ENCODE measurements at places on chromosomes 5 and 9.
A peak's percentile ranks its signal among the peaks of the same experiment; 100 is the strongest.

- DNase-seq = no peak
- H3K36me3 ChIP-seq = no peaks in the 10 kb centered on the region
- no peaks in the 10 kb centered on the region for H3K4me1 ChIP-seq
- no peaks in the 10 kb centered on the region for H3K27me3 ChIP-seq
Observed at GRCh38 chr5:56003179-56003578, 8.4 kb upstream of the IL6ST start.

DNA sequence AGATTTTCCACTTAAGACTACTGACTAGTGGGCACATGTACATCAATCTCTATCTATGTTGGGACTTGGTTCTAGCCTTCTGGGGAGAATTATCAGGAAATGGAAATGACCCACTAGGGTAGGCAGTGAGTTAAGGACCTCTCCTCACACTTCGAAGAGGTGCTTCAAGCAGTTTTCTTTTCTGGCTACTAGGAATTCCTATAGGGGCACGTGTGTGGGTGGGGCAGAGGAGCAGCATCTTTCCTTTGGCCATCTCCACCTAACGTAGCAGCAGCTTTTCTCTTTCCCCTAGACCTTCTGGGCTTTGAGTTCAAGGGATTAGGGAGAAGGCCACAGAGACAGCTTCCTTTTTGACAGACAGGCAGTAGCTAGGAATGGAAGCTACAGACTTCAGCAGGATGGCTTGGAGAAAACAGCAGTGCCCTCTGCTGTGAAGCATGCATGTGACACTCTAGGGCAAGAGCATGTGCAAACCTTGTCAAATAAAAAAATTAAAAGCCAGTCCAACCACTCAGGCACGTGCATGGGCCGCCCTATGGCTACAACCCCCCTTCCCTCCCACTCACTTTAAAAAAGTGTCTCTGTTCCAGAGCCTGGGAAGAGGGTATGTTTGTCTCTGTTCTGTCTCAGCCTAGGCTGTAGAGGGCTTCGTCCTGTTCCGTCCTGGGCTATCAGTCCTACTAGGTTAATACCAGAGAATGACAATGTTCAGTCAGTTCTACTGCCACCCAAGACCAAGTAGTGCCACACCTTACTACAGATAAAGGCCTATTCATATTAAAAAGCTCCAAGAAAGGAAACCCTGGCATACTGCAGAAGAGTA, 8.7 kb upstream of the GFRA3 start:
- no peaks in the 10 kb centered on the region for H3K36me3 ChIP-seq
- no peaks in the 10 kb centered on the region for H3K27me3 ChIP-seq
- H3K4me3 ChIP-seq = no peak overlapping the region
- no peak overlapping the region for H3K27ac ChIP-seq

DNA sequence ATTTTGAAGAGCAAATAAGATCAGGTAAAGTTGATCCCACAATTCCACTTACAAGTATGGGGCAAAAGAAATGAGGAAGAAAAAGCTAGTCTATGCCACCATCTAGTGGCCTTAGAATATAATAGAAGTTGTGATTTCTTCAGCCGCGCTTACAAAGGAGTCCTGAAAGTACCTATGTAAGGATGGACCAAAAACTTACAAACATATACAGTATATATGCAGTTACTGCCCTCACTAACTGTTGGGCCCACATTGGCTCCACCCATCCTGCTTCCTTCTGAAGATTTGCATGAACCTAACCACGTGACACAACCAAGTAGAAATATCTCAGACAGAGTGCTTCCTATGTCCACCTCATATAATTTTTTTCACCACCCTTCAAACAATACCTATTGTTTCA, 11.7 kb upstream of the OR13D1 start:
- H3K27me3 ChIP-seq = no peaks in the 10 kb centered on the region
- H3K36me3 ChIP-seq = no peaks in the 10 kb centered on the region
- H3K27ac ChIP-seq = no peak overlapping the region
- no peak for DNase-seq
- no peak overlapping the region for H3K4me3 ChIP-seq
- H3K4me1 ChIP-seq = no peaks in the 10 kb centered on the region

- H3K27me3 ChIP-seq = no peaks in the 10 kb centered on the region
- no peak overlapping the region for H3K27ac ChIP-seq
- H3K36me3 ChIP-seq = no peaks in the 10 kb centered on the region
- no peaks in the 10 kb centered on the region for H3K4me1 ChIP-seq
- no peak overlapping the region for H3K4me3 ChIP-seq
Observed at GRCh38 chr5:178383919-178384815, 151.6 kb upstream of the PHYKPL start.

GRCh38 chr9:1939926-1940368, 75.2 kb upstream of the SMARCA2 start:
- H3K27me3 ChIP-seq = no peaks in the 10 kb centered on the region
- H3K36me3 ChIP-seq = no peaks in the 10 kb centered on the region
- H3K4me1 ChIP-seq = no peaks in the 10 kb centered on the region
- no peak for DNase-seq
- no peak overlapping the region for H3K4me3 ChIP-seq
- no peak overlapping the region for H3K27ac ChIP-seq

- H3K4me3 ChIP-seq = no peak overlapping the region
- no peak for DNase-seq
- no peak overlapping the region for H3K27ac ChIP-seq
- no peaks in the 10 kb centered on the region for H3K4me1 ChIP-seq
- H3K27me3 ChIP-seq = no peaks in the 10 kb centered on the region
- H3K36me3 ChIP-seq = no peaks in the 10 kb centered on the region
Observed at GRCh38 chr9:123985869-123986268, 25.7 kb upstream of the LHX2 start.

GRCh38 chr5:136656811-136657210, 291.5 kb upstream of the TRPC7 start:
- DNase-seq = no peak
- H3K4me3 ChIP-seq = no peak overlapping the region
- H3K27me3 ChIP-seq = no peaks in the 10 kb centered on the region
- no peaks in the 10 kb centered on the region for H3K4me1 ChIP-seq
- H3K27ac ChIP-seq = no peak overlapping the region

DNA sequence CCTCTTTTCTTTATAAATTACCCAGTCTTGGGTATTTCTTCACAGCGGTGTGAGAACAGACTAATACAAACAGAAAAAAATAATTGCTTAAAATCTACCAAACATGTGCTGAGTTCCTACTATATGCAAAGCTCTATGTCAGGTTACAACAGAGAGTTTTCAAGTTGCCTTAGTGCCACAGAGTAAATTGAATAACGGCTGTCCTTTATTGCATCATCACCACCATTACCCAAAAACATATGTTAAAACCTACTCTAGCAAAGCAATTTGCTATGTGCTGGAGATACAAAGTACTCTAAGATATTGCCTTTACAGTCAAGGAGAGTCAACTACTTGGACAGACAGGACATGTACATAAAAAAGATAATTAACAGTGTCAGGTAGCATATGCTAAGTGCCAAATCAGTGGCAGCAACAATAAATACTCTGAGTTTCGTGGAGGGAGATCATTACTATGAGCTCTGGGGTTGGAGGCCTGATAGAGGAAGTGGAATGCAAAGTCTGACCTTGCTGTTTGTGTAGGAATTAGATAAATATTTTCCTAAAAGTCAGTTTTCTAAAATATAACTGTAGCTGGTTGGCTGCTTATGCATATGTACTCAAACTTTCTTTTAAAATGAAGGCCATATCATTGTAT, 1058.7 kb upstream of the WWC1 start:
- H3K36me3 ChIP-seq = no peaks in the 10 kb centered on the region
- H3K27ac ChIP-seq = no peak overlapping the region
- H3K27me3 ChIP-seq = no peaks in the 10 kb centered on the region
- DNase-seq = no peak
- no peak overlapping the region for H3K4me3 ChIP-seq

GRCh38 chr9:68844157-68844556, 139.1 kb downstream of the PIP5K1B start:
- no peak overlapping the region for H3K27ac ChIP-seq
- DNase-seq = no peak
- H3K27me3 ChIP-seq = no peaks in the 10 kb centered on the region
- H3K4me3 ChIP-seq = no peak overlapping the region
- H3K36me3 ChIP-seq = no peaks in the 10 kb centered on the region

- H3K27ac ChIP-seq = no peak overlapping the region
- no peak for DNase-seq
- no peaks in the 10 kb centered on the region for H3K36me3 ChIP-seq
- no peaks in the 10 kb centered on the region for H3K4me1 ChIP-seq
- no peak overlapping the region for H3K4me3 ChIP-seq
- H3K27me3 ChIP-seq = no peaks in the 10 kb centered on the region
Observed at GRCh38 chr9:120723565-120723964, 9.3 kb upstream of the MEGF9 start.

DNA sequence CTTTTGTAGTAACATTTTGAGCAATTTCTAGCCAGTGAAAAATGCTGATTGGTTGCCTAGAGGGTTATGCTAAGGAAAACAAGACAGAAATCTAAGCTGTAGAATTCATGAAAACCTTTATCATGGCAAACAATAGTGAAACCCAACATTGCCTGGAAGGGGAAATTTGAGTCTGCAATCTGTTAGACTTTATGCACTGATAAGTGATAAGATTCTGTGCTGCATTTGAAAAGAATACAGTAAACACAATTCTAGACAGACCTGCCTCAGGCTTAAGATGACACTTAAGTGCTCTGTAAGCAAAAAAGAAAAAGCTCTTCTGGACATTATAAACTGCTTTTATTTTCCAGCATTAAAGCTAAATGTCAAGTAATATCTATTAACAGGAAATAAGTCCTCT, 519.3 kb downstream of the ISL1 start:
- no peaks in the 10 kb centered on the region for H3K36me3 ChIP-seq
- no peak overlapping the region for H3K27ac ChIP-seq
- H3K4me3 ChIP-seq = no peak overlapping the region
- no peaks in the 10 kb centered on the region for H3K4me1 ChIP-seq

DNA sequence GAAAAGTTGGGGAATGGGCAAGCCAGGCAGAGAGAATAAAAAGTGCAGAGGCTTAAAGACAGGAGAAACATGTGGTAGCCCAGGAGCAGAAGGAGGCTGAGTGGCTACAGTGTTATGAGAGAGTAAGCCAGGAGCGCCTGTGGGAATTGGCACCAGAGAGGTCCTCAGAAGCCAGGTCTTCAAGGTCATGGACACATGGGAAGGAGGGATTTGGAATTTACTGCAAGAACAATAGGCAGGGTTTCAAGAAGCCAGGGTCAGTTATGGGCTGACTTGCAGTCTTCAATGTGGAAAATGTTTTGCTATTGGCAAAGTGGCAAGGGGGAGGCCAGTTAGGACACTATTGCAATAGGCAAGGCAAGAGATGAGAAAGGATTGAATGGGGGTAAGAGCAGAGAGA, 29.3 kb downstream of the ERAP1 start:
- no peaks in the 10 kb centered on the region for H3K4me1 ChIP-seq
- no peak overlapping the region for H3K4me3 ChIP-seq
- H3K27ac ChIP-seq = no peak overlapping the region
- no peaks in the 10 kb centered on the region for H3K27me3 ChIP-seq
- no peak for DNase-seq

- H3K27ac ChIP-seq = no peak overlapping the region
- H3K36me3 ChIP-seq = no peaks in the 10 kb centered on the region
- no peaks in the 10 kb centered on the region for H3K27me3 ChIP-seq
Observed at GRCh38 chr5:164237486-164237885, 732.1 kb downstream of the MAT2B start.

GRCh38 chr9:121213136-121213806, 11.6 kb upstream of the RAB14 start:
- DNase-seq = peak; percentile 94
- no peaks in the 10 kb centered on the region for H3K27me3 ChIP-seq
- peak overlapping the region; percentile 79 for H3K27ac ChIP-seq
- H3K4me1 ChIP-seq = no peaks in the 10 kb centered on the region
- no peaks in the 10 kb centered on the region for H3K36me3 ChIP-seq

- no peaks in the 10 kb centered on the region for H3K4me1 ChIP-seq
- peak overlapping the region; percentile 62 for H3K27ac ChIP-seq
- no peaks in the 10 kb centered on the region for H3K36me3 ChIP-seq
- no peak overlapping the region for H3K4me3 ChIP-seq
- no peaks in the 10 kb centered on the region for H3K27me3 ChIP-seq
Observed at GRCh38 chr9:105329719-105330062, 85.2 kb downstream of the SLC44A1 start.

GRCh38 chr9:22975951-22976350, 529.3 kb downstream of the DMRTA1 start:
- no peak overlapping the region for H3K27ac ChIP-seq
- no peak for DNase-seq
- H3K4me1 ChIP-seq = no peaks in the 10 kb centered on the region
- no peak overlapping the region for H3K4me3 ChIP-seq
- H3K27me3 ChIP-seq = no peaks in the 10 kb centered on the region

- peak overlapping the region; percentile 56 for H3K4me3 ChIP-seq
- DNase-seq = no peak
- H3K36me3 ChIP-seq = no peaks in the 10 kb centered on the region
- peak overlapping the region; percentile 79 for H3K27ac ChIP-seq
Observed at GRCh38 chr9:6218099-6218502, 2.5 kb downstream of the IL33 start.

GRCh38 chr5:130141659-130142320, 237.5 kb downstream of the CHSY3 start:
- no peak overlapping the region for H3K4me3 ChIP-seq
- H3K4me1 ChIP-seq = no peaks in the 10 kb centered on the region
- no peak overlapping the region for H3K27ac ChIP-seq
- DNase-seq = no peak

GRCh38 chr9:129987047-129987446, 55.9 kb downstream of the FNBP1 start:
- no peaks in the 10 kb centered on the region for H3K36me3 ChIP-seq
- H3K4me1 ChIP-seq = no peaks in the 10 kb centered on the region
- DNase-seq = no peak
- H3K4me3 ChIP-seq = no peak overlapping the region
- H3K27ac ChIP-seq = no peak overlapping the region

- no peak overlapping the region for H3K27ac ChIP-seq
- no peaks in the 10 kb centered on the region for H3K36me3 ChIP-seq
- no peaks in the 10 kb centered on the region for H3K4me1 ChIP-seq
- DNase-seq = no peak
Observed at GRCh38 chr9:70435948-70436347, 21.5 kb upstream of the KLF9 start.

DNA sequence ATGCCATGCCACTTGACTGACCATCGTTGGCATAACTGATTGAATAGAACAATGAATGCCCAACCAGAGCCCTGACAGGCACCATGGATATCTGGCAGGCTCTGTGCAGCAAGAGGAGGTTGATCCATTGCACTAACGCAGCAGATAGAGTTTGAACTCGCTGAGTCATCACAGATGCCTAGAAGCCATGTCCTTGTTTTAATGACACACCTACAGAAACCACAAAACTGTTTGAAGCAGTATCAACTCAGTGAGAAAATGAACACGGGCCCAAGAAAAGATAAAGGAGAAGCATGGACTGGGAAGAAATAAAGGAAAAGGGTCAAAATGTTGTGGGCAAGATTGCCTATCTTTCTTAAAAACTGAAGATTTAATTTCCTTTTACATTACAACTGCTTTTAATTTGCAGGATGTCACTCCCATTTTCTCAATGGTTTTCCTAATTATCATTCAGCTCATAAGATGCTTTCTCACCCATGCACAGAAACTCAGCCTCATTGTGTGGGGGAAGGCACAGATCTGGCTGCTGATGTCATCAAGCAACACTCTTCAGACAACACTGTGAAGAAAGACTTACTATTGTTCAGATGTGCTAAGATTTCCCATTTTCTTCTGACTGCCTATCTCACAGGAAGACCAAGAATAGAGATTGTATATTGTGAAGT, 129.0 kb downstream of the PIK3R1 start:
- H3K4me1 ChIP-seq = peaks cover 5% of the 10 kb centered on the region
- H3K36me3 ChIP-seq = no peaks in the 10 kb centered on the region
- H3K27ac ChIP-seq = peak overlapping the region; percentile 0
- no peak overlapping the region for H3K4me3 ChIP-seq
- DNase-seq = no peak
- H3K27me3 ChIP-seq = no peaks in the 10 kb centered on the region

GRCh38 chr9:75873712-75874111, 16.8 kb upstream of the PCSK5 start:
- H3K27me3 ChIP-seq = no peaks in the 10 kb centered on the region
- H3K4me1 ChIP-seq = no peaks in the 10 kb centered on the region
- H3K4me3 ChIP-seq = no peak overlapping the region
- DNase-seq = no peak
- H3K36me3 ChIP-seq = no peaks in the 10 kb centered on the region
- no peak overlapping the region for H3K27ac ChIP-seq

Data from breast epithelium (tissue), 4 donors.